ENCODE measurements at places on chromosomes 12 and 14.
A peak's percentile ranks its signal among the peaks of the same experiment; 100 is the strongest.

DNA sequence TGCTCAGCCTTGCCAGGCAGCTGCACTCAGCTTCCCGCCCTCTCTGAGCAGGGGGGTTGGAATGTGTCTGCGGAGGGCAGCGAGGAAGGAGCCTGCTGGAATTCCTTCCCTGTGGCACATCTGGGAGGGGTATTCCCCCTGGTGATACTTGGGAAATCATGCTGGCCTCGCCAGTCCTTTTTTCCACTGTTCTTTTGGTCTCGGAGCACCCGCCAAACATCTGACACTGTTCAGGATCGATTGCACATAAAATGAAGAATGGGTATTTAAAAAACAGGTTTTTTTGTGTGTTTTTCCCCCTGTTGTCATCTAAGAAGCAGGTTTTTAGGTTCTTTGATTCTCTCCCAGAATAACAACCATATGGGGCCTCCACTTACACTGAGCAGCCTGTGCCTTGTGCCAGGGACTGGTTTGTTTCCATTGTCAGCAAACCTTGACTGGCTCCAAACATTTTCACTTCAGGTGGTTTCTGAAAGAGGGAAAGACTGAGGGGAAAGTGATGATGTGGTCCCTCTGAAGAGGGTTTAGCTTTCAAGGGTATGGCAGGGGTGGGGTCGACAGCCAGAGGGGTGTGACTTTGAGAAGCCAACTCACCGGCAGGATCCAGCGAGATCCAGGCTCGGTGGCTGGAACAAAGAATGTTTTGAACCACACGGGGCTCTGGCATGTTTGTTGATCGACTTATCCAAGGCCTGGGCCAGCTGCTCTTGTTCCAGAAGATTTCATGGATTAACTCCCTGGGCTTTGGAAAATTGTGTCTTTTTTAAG is 215.1 kb downstream of the CACNA1C start:
- no peak for DNase-seq

GRCh38 chr12:124901003-124901402 is 13.4 kb downstream of the UBC start:
- DNase-seq, result no peak

DNA sequence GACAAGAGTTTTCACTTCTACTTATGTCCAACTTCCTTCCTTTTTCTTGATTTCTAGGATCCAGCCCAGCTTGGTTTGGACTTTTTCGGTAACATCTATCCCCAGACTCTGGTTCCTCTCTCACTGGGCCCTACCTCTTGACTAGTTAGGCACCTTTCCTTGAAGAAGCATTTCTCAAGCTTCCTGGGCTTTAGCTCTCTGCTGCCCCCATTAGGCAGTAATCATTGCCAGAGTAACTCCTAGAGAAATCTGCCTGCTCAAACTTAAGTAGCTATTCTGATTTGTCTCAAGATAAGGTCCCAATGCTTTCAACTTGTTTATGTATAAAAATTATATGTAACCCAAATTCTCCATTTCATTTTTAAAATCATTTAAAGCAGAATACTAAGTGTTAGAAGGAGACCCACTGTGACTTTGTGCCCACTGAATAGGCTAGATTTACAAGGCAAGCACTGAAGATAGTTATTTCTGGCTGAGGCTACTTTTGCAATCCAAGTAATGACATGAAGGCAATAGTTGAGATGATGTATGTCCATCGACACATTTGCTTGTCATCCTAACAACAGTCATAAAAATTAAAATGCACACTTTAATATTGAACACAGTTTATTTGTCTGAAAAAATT is 275.0 kb upstream of the G2E3 start:
- no peak for DNase-seq

GRCh38 chr12:12705838-12706520 is 10.0 kb upstream of the GPR19 start:
- peak; percentile 50 for DNase-seq

- no peak for DNase-seq
Measured at GRCh38 chr14:54474232-54474793, 14.5 kb downstream of the GMFB start.

GRCh38 chr14:41606532-41607303 is at the start of gene LRFN5:
Gene LRFN5 (plus strand): TSS chr14:41606876.
- no peak for DNase-seq

DNA sequence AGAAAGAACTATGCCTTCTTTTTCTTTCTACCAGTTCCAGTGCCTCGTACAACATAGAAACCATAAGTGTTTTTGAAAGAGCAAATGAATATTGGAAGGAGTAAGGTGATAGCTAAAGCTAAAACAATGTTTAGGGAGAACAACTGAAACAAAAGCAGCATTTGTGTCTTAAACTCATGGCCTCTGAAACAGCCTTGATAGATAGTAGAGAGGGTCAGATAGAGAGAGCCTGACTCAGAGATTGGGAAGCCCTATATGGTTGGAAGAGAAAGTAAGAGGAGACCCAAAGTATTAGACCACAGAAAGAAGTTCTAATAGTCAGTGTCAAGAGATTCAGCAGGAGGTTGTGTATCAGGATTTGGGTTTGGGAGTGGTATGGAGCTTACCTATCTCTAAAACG is 79.6 kb upstream of the IFNG-AS1 start:
- DNase-seq, result no peak

GRCh38 chr12:15526033-15526432 is 203.7 kb downstream of the PTPRO start:
- DNase-seq, result no peak

- DNase-seq, result no peak
Measured at GRCh38 chr14:71985538-71986189, 53.4 kb downstream of the RGS6 start.

- no peak for DNase-seq
Measured at GRCh38 chr12:66587912-66588311, 91.0 kb downstream of the GRIP1 start.

- DNase-seq, result no peak
Measured at GRCh38 chr14:72535485-72535884, 358.4 kb downstream of the DPF3 start.

DNA sequence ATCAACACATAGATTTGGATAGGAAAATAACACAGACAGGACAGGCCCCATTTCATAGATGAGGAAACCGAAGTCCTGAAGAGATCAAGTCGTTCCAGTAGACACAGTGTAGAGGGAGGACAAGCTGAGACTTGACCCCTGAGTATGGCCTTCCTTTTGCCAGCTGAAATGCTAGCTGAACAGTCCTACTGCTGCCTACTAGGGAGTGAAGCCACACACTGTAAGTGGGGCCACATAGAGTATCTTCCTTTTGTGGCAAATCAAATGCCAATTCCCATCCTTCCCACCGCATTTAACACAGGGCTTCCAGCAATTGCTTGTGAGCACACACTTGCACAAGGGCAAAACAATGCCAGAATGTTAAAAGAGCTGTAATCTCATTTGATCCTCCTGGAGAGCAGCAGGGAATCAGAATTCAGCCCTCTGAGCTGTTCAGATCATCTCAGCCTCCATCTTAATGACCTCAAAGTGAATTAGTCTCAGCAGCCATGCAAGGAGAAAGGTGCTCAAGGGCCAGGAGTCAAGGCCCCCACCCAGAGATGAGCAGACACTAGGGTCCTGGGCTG is 380.5 kb downstream of the EMP1 start:
- no peak for DNase-seq

GRCh38 chr12:123278101-123278627 is 6.5 kb upstream of the CDK2AP1 start:
- no peak for DNase-seq

DNA sequence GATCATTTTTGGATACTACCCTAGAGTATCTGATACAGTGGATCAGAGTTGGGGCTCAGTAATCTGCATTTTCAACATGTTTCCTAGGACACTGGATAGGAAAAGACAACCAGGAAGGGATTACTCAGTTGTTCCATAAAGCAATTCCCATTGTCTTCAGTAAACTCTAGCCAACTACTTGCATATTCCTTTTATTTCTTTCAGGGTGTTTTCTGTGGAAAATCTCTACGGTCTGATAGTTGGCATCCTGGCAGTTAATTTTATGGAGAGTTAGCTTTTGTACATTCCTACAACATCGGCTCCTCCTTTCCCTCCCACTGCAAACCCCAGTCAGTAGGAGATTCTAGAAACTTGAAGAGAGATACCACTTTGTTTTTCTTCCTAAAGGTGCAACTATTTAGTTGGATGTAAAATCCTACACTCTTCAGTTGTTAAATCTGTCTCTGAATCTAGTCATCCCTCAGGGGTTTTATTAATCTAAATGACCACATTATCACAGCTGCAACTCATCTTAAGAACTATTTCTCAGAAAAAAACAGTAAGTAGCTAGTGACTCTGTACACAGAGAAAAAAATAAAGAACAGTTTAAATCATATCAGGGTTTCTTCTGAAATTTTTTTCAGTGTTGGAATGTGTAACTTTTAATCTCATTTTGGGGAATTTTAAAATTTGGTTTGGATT is 103.9 kb downstream of the PDE3A start:
- DNase-seq, result no peak

- DNase-seq, result no peak
Measured at GRCh38 chr12:4052691-4053090, 179.5 kb upstream of the PARP11 start.

DNA sequence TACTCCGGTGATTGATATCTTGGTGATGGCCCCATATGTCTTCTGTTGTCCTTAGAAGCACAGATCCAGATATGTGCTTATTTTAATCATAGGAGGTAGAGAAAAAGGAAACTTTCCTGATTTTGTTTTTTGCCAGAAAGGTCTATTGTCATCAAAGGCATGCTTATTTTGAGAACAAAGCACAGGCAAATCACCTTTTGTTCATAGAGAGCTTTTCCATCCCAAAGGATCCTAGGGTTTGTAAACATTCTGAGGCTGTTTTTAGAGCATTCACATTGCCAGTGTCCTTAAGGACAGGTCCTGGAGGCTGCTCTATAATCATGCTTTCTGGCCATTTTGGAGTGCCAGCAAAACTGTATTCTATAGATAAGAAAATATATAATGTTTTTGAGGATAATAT is 148.5 kb upstream of the SEL1L start:
- no peak for DNase-seq

DNA sequence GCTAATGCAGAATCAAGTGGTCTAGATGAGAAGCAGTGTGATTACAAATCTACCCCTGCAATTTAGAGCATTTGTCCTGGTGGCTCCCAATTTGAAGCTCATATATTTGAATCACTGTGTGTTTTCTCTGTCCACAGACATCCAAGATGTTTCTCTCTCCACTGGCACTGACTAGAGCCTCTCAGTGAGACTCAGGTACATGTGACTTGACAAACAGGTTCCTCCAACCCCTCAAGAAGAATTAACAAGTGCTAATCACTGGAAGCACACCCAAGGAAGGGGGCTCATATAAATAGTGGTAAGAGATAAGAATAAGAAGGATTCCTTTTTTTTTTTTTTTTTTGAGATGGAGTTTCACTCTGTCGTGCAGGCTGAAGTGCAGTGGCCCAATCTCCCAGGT is 20.5 kb downstream of the OR10G2 start:
- no peak for DNase-seq

- no peak for DNase-seq
Measured at GRCh38 chr12:87660987-87661774, 368.0 kb downstream of the C12orf50 start.

DNA sequence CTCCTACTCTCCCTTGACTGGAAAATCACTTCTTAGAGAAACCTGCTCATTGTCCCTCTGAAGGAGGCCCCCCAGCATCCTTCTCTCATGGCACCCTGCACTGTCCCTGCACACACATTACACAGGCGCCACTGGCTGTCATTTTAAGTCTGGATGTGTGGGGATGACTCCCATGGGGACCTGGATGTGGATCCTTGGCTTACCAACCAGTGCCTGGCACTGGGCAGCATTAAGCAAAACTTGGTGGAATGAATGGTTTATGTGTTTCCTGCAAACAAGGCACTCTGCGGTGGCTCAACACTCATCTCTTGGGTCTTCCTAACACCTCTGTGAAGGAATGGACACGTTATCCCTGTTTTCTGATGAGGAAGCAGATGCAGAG is 162.4 kb downstream of the RBM19 start:
- DNase-seq, result no peak

- DNase-seq, result no peak
Measured at GRCh38 chr14:52380294-52380693, 66.2 kb downstream of the PTGER2 start.

GRCh38 chr14:44384093-44384492 is 123.0 kb downstream of the FSCB start:
- DNase-seq, result no peak

DNA sequence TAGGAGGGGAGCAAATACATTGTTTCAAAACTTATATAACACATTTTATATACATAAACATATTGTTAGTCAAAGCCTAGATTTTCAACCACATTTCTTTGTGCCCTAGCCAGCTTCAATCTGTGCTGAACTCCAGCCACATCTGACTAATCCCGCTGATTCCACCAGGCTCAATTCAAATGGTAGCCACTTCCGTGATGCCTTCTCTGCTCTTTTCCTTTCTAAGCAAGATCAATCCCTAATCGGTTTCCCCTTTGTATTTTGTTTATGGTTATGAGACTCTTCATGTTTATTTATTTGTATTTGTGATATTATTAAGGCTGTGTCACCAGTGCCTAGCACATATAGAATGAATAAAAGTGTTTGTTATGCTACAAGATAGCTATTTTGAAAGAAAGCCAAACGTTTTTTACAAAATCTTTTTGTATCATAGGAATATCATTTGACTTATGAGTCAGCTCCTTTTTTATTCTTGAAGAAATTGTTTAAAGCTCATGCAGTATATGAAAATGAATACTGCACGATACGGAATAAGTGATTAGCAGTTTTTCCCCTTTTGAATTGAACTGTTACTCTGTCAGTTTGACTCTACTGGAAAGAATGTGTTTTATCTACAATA is 110.2 kb downstream of the PLEKHA5 start:
- DNase-seq, result no peak

GRCh38 chr14:28468191-28469151 is 298.1 kb upstream of the FOXG1 start:
- no peak for DNase-seq

DNA sequence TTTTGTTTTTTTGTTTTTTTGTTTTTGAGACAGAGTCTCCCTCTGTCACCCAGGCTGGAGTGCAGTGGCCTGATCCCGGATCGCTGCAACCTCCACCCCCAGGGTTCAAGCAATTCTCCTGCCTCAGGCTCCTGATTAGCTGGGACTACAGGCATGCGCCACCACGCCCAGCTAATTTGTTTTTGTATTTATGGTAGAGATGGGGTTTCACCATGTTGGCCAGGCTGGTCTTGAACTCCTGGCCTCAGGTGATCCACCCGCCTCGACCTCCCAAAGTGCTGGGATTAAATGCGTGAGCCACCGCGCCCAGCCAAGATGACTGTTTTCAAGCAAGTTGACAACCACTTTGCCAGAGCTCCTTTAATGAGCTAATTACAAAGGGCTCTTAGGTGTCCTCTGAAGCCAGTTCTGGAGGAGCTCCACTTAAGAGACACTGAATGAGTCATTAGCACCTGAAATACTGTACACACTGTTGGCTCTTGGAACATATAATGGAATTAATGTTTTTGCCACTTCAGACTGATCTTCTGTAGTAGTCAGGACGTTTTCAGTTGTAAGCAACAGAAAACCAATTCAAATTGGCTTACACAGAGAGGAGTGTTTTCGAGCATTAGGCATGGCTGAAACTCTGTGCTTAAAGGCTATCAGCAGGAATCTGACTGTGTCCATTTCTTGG is 55.4 kb upstream of the MED13L start:
- DNase-seq, result no peak

GRCh38 chr14:94532447-94532846 is 23.2 kb upstream of the SERPINA12 start:
- DNase-seq, result no peak

- no peak for DNase-seq
Measured at GRCh38 chr12:97292588-97292987, 170.0 kb upstream of the RMST start.

- DNase-seq, result no peak
Measured at GRCh38 chr12:125099409-125099782, 34.2 kb downstream of the AACS start.
